Aortic smooth muscle cell (primary cell): ENCODE measurements at places on chromosomes 7 and 10. TPM values are rescaled to one million over a fixed set of nuclear protein-coding genes. Genes with fewer than 3 reads are reported as not detected.

SPDYE6 gene
- total RNA-seq: 0.06 TPM in 1 of 2 replicates, not detected in the other

ICA1 gene
- 1.7 and 2.2 TPM in 2 replicates for total RNA-seq

TBC1D12 gene
- total RNA-seq: 12.6 and 16.1 TPM in 2 replicates

BEND7 gene
- total RNA-seq: 2.7 and 2.9 TPM in 2 replicates

SPDYE1 gene
- not detected in 2 replicates for total RNA-seq

BTBD16 gene
- 0.31 and 0.40 TPM in 2 replicates for total RNA-seq

TSPAN12 gene
- total RNA-seq: 2.2 and 4.0 TPM in 2 replicates

CYP26C1 gene
- 0.06 and 0.13 TPM in 2 replicates for total RNA-seq

HYAL4 gene
- total RNA-seq: not detected in 2 replicates

FAM221A gene
- total RNA-seq: 0.68 and 1.5 TPM in 2 replicates

ZNF804B gene
- not detected in 2 replicates for total RNA-seq

PIP gene
- total RNA-seq: not detected in 2 replicates
